ENCODE measurements at places on chromosomes 6 and 20.

- no peak for DNase-seq
Observed at GRCh38 chr6:50007819-50008218, 14.0 kb downstream of the DEFB110 start.

DNA sequence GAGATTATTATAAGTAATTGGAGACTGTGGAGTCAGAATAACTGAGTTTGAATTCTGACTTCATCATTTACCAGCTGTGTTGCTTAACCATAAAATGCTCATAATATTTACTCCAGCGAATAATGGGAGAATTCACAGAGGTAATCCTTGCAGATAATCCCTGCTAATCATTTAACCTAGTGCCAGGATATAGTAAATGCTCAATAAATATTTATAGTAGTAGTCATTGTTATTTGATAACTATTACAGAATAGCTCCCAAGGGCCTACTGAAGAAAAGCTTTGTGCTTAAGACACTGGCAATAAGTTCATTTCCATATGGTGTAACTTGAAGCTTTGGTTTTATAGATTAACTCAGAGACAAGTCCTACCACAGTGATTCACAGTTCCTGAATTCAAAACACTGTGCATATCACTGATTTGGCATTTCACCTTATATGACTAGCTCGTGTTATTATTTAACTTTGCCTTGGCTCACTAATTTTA lies 208.8 kb upstream of the PLCB4 start:
- no peak for DNase-seq

DNA sequence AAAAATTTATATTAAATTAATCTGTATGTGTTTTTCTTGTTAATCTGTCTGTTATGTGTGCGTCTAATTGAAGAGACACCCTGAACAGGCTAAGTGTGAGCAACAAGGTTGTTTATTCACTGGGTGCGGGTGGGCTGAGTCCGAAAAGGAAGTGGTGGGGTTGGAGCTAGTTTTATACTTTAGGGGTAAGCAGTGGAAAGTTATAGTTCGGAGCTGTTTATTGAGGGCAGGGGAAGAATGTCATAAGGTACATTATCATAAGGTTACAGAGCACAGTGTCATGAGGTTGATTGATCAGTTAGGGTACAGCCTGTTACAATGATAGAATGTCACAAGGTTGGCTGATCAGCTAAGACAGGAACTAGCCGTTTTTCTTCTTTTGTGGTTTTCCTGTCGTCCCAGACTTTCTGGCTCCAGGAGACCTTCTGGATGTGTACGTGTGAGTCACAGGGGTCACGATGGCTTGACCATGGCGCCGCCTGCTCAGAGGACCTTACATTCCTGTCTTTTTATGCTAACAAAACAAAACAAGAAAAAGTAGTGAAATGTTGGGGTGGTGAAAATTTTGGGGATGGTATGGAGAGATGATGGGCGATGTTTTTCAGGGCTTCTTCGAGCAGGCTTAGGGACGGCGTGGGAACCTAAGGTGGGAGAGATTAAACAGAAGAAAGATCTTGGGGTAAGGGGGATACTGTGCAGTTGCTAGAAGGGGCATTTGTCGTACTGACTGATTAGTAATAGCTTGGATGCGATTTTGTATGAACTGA lies 754.0 kb upstream of the ADGRB3 start:
- no peak for DNase-seq

DNA sequence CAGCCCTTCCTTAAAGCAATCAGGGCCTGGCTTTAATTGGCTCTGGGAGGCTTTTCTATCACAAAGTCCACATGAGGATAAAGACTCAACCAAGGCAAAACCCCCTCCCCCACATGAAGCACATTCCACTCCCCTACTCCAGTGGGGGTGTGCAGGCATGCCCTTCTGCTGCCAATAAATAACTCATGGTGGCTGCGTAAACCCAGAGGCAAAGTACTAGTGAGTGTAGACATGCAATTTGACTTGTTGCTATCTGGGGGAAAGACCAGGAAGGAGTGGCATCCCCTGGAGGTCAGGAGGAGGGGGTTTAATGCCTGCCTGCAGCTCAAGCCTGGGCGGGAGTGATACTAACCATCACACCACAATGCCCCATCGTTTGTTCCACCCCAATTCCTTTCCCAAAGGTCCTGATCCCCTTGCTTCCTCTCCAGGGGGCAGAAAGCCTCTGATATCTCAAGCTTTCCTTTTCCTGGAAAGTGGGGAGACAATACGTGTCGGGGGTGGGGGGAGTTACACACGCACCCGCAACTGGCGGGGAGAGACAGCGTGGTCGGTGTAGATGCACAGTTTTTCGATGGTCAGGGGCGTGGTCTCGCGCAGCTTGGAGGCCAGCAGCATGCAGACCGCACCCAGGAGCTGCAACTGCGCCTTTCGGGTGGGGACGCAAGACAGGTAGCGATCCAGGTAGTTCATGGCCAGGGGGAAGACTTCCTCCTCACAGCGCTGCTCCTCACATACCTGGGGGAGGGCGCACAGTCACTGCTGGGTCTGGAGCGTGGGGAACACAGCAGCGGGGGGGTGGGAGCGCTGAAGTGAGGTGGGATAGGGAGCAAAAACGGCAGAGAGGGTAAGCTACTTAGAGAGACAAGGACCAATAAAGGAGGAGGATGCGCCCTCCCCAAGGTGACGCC lies 1.5 kb downstream of the CCND3 start:
- DNase-seq, result no peak

- no peak for DNase-seq
Observed at GRCh38 chr6:73329201-73329600, 24.9 kb downstream of the DPPA5 start.

DNA sequence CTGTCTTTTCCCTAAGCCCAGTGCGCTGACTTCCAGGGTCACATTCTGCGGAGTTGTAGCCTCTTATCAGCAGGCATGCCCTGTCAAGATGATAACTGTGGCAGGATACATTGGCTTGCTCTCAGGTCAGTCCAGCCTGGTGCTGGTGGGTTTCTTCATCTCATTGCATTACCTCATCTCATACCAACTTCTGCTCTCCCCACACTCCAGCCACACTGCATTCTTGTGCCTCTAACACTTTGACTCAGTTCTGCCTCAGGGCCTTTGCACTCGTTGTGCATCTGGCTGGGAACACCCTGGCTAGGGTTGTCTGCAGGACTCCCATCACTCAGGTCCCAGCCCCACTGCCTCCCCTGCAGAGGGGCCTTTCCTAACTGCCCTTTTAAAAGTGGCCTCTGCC lies 110.3 kb upstream of the BACH2 start:
- DNase-seq, result no peak

DNA sequence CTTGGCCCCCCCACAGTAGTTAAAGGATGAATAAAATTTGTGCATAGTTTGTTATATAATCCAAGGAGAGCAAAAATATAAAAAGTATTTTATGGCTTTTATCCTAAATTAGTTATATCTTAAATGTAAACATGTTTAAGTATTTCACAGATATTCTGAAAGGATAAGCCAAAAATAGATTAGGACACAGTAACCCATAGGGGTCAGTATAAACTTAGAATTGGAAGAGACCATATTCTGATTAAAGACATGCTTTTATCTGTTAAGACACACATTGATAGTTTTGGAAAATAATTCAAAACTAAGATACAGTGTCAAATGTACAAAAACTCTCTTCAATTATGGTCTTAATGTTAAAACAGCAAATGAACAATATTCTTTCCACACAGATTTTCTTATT lies 4.5 kb upstream of the SERINC1 start:
- DNase-seq, result no peak

GRCh38 chr6:47788498-47788884 lies 6.7 kb downstream of the OPN5 start:
- DNase-seq, result no peak

DNA sequence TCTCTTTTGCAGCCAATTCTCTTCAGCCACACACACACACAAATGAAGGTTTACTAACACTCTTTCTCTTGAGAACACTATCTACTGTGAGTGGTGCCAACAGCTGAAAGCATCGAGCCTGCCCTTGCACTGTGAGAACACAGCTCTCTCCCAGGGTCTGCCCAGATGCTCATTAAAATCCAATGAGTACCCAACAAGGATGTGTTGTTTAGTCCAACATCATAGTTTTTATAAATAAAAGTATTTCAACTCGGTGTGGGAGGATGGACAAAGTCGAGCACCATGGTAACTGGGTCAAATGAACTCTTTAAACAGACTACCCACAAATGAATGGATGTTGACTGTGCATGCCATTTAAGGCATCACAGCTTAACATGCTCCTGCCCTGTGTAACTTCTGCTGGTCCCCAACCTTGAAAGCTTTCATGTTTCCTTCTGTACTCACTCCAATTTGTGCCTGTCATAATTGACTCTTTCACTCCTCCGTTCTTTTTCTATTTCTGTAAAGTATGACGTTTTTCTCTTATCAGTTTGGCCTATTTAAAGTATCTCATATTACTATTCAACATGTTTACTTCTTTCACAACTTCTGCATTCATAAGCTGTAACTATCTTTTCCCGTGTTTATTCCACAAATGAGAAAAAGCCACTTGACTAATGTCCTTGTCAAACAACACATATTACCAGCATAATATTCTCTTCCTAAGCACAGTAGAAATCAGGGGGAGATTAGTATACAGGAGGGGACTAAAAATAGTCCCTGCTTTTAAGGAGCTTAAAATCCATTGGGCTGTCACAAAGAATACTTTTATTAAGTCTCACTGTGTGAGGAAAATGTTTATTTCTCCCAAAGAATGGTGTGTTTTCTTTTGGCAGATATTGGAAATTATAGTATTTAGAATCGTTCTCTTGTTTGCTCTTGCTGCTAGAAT lies 215.4 kb downstream of the RFPL4B start:
- no peak for DNase-seq

DNA sequence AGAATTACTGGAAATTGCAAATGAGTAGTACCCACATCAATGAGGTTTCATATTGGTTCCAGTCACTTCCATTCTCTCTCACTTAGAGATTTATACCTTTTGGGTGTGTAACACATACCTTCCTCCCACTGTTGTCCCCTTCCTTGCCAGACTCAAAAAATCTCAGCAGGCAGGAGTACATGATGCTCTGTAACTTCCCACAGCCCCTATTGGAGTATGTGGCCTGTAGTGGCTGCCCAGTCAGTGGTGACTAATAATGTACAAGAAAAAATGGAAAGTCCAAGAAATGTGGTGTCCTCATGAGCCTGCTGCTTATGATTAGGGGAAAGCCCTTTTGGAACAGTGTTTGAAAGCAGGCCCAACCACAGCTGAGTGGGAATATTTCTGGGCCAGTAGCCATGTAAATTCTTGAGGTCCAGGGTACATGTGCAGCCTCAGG lies 312.0 kb downstream of the ZFAND3 start:
- DNase-seq, result no peak

DNA sequence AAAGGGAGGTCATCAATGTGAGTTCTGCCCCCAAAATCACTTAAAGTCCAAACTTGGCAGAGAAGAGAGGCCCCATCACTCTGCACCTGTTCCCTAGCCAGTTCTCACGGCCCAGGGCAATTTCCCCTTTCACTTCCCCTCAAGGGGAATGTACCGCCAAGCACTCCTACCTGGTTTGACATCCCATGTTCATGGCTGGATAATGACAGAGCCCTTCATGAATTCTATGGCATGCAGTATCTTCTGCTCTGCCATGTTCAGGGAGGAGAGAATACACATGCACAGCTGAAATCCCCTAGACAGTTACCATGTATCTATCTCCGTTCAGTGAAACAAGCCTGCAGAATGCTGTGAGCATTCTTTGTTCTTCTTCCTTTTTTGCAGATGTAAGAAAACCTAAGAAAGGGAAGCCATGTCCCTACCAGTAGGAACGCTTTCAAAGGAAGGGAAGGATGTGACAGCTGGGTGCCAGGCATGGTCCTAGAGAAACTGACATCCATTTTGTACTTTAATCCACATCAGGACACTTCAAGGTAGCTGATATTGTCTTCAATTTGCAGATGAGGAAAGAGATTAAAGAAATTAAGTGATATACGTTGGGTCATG lies 79.8 kb upstream of the ARID1B start:
- DNase-seq, result no peak

- DNase-seq, result no peak
Observed at GRCh38 chr6:5333658-5334057, 72.3 kb downstream of the FARS2 start.

DNA sequence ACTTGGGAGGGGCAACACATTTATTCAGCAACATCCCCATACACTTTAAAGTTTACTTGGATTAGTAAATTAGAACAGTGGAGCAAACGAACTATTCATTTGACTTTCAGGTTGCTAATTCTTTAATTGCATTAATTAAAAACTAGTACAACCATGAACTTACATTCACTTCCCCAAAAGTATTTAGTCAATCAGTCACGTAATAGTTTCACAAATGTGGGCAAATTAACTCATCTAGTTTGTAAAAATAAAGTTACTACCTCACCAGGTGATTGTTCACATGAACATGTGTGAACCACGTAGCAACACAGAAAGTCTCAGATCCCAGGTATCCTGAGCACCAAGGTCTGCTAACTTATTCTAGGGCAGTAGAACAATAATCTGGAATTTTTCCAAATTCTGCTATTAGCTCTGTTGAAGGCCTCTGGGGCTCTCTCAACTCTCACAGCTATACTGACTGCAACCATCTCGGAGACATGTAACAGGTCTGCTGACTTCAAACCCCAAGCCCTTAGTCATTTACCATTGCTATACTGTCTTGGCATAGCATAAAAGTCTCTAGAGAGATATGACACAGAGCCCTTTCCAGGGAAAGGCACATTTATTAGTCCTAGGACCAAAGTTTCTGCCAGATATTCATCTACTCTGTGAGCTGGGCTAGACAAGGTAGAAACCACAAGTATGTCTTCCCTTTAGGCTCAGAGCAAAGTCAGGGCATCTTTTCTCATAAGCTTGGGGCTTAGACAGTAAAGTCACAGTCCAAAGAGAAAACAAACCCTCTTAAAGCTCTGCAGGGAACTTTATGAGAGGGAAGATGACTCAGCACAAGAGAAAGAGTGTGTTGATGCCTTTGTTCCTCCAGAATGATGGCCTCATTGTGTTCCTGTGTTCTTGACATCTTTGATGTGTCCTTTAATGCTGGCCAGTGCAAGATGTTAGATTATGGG lies 50.9 kb upstream of the CCDC28A start:
- DNase-seq, result no peak

GRCh38 chr6:98844244-98845210 lies 10.2 kb downstream of the POU3F2 start:
- no peak for DNase-seq
